ENCODE measurements at places on chromosomes 12 and 14.

DNA sequence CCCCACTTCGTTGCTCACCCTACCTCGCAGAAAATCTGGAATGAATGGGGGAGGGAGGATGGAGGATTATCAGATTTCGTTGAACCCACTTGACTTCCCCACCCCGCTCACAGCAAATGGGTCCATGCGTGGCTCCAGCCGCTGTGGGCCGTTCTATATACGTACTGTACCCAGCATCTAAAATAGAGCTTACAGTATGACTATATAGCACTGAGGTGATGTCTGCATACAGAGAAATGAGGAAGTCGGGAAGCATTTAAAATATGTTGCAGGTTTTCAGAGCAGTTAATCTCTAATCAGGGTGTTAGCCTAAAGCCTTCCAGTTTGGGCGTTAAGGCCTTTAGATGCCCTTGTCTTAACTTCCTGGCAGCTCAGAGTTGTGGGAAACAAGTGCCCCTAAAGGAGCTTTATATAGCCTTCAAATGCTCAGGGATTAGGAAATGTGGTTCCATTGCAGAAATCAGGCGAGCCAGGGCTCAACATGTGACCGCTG is 1.4 kb downstream of the BICDL1 start:
- DNase-seq, result no peak

DNA sequence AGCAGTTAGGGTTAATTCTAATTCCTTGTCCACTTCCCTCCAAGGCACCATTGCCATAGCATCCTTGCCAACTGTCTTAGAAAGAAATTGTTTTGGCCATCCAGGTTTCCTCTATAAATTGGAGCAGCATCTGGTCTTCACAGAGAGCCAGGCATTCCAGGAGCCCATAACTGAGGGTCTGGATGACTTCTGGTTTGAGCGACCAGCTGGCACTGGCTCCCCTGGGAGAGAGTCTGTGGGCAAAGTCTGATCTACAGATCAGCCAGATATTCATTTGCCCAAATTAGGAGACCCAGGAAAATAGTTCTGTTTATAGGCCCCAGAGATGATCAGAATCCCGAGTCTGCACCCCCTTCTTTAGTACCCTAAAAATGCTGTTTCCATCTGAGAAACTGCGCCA is 16.0 kb downstream of the VSX2 start:
- DNase-seq, result no peak

DNA sequence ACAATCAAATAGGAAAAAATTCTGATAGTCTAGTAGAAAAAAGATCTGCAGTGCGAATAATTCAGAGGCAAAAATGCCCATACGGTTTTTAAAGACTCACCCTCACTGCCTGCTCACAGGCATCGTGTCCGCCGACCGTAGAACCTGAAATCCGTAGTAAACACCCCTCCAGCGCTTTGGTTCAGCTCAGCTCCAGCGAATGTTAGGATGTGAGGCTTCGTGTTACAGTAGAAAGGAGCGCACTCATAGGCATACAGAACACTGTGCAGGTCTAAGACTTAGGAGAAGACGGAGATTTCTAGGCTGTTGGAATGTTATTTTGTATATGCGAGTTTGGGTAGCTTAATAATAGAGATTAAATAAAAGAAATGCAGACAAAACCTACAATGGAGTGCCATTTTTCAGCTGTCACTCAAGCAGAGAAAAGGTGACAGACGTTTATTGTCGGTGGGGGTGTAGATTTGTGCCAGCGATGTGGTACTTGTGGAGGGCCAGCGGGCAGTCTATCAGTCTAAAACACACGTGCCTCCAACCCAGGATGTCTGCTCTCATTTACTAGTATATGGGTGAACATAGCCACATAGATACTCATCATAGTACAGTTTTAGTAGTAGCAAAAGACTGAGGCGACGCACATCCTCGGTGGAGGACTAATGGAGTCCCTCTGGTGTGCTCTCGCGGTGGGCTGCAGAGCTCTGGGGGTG is 25.7 kb downstream of the SFSWAP start:
- DNase-seq, result no peak

- no peak for DNase-seq
These were observed 201.7 kb downstream of the STXBP6 start for GRCh38 chr14:24848102-24848790.

DNA sequence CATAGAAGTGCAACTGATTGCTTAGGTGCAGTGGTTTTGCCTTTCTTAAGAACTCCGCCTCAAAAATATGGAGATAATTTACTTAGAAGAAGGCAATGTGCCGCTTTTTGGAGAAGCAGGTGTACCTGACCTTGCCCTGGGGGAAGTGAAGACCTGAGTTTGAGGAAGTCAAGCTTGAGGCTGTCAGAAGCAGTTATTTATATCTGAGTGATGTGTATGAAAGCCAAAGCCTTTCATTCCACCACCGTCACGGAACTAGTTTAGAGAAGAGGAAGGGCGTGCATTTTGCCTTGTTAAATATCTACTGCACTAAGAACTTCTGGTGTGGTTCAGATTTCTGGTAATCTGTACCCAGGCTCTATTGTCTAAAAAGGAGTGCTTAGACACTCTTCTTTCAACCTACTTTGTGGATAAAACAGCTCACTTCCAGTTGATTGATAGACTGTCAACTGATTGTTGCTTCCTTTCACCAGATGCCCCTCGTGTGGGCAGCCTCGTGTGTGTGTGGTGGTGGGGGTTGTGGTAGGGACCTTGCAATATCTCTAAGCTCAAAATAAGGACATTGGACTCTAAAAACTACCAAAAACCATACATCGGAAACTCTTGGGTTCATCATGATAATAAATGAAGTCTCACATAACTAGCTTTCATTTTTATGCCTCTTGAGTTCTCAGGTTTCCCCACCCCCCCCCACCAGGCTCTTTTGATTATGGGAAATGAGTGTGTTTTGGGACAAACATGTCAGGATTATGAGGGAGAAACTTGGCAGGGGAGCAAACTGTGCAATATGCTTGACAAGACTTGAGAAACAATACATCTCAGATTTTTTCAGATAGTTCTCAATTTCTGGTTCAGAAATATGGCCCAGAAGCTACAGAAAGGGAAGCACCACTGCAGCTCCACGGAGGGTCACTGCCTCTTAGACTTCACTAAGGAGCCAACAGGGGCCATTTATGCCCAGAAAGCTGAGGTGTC is 78.6 kb downstream of the ARF6 start:
- peak; percentile 77 for DNase-seq

DNA sequence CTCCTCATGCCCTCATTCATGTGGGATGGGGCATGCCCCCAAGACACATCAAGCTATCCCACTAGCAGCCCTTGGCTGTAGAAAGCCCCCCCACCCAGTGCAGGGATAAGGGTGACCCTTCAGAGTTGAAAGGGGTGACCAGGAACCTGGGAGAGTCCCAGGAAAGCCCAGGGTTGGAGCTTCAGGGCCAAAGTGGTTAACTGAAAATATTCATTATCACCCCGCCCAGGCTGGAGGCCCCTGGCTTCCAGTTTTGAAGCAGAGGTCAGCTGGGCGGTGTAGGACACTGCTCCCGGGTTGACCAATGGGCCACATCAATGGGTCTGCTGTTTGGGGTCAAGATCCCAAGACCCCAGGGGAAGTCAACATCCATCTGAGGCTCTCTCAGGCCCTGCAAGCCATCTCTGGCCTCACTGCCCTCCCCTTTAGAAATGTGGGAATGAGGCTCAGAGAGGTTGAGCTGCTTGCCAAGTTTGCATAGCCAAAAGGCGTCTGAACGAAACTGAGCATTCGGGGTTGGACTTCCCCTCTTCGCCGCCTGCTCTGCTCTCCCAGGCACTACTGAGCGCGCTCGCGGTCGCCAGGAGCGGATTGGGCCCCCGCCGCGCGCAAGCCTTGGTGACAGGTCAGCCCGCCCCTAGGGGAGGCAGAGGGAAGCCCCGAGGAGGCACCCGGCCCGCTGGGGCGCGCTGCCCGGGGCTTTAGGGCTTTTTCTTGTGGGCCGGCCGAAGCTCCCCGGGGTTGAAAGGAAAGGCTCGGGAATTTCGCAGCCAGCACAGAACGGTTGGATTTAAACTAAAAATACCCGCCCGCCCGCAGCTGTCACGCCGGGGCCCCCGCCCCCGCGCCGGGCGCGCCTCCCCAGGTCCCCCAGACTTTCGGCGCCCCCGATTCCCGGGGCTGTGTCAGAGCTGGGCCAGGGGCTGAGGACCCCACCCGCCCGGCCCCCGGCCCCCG is 576 bp downstream of the SYNE3 start:
- DNase-seq, result peak; percentile 85

GRCh38 chr12:77047341-77048109 is 17.8 kb downstream of the E2F7 start:
- no peak for DNase-seq

DNA sequence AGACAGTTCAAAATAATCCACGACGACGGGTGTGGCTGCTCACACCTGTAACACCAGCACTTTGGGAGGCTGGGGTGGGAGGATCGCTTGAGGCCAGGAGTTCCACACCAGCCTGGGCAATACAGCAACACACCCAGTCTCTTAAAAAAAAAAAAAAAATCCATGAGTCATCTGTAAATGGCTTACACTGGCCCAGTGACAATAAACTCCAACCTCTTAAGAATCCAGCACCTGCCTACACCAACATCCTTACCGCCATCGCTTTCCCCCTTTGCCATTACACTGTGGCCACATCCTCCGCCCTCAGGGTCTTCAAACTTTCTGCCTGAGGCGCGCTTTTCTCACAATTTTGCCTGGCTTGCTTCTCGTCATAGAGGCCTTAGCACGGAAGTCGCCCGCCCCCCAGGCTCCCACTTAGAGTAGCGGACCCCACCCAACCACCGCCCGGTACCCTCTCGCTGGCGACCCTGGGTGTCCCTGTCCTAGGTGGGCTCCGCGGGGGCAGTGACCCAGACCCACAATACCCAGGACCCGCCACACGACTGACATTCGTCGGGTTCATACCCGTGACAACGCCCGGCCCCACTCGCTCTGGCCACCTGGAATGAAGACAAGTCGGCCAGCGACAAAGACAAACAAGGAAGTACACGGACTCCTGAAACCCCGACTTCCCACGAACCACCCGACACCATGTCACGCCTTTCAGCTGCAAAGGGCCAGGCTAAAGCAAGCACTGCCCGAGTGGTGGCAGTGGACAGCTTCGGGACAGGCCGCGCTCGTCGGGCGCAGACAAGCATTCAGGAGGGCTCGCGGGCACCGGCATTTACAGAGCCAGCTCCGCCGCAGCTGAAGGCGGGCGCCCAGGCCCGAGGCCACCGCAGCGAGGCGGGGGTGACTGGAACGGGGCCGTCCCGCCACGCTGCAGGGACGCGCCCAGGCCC is 636 bp downstream of the GOLGA3 start:
- peak; percentile 13 for DNase-seq

DNA sequence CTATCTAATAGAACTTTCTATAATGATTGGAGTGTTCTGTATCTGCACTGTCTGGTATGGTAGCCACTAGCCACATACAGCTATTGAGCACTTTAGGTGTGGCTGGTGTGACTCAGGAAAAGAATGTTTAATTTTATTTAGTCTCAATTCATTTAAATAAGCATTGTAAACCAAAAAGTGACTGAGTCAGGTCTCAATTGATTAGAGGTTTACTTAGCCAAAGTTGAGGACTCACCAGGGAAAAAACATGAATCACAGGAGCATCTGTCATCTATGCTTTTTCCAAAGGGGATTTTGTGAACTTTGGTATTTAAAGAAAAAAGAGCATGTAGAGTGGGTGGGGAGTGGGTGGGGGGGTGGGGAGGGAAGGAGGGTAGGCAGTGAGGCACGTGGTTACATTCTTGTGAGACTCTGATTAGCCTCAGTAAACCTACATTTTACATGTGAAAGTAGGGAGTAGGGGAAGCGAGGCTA is 473.1 kb downstream of the ATP23 start:
- DNase-seq, result no peak

DNA sequence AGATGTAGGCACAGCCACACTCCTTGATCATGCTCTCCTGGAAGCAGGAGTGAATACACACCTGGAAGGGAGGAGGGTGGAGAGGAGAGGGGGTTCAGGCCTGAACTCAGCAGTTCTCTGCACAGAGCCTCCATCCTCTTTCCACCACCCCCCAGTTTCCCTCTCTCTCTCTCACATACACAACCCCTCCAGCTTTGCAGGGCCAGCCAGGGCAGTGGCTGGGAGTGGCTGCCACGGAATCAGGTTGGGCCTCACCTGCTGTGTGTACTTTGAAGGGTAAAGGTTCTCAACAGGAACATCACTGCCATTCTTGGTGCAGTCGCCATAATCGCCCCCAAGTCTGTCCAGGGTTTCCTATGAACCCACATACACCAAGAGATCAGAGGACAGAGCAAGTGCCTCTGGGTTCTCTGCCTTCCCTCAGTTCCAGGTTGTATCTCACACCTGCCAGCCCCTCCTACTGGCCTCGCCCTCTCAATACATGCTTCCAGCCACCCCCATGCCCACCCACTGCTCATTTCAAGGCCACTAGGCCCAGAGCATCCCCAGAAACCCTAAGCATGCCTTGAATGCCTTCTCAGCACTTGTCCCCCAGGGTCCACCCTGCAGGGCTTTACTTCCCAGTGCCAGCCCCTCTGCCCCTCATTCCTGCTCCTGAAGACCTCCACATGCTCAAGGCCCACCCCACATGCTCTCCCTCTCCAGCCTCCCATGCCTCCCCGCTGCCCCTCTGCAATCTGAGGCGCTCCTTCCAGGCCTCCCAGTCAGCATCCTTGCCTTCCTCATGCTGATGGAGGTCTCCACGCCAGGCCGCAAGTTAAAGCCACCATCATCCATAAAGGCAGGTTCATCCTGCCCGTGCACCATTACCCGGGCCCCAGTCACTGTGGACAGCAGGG is 12.9 kb upstream of the TNFRSF1A start:
- DNase-seq, result no peak

- DNase-seq, result no peak
These were observed 77.8 kb downstream of the SLC24A4 start for GRCh38 chr14:92400579-92401444.

- no peak for DNase-seq
These were observed 5.8 kb downstream of the NID2 start for GRCh38 chr14:52063052-52063462.
